ENCODE measurements at places on chromosomes 2 and 18. TPM values are rescaled to one million over a fixed set of nuclear protein-coding genes. Genes with fewer than 3 reads are reported as not detected.

The ZNF512 gene
- 8.1 TPM for total RNA-seq

DNA sequence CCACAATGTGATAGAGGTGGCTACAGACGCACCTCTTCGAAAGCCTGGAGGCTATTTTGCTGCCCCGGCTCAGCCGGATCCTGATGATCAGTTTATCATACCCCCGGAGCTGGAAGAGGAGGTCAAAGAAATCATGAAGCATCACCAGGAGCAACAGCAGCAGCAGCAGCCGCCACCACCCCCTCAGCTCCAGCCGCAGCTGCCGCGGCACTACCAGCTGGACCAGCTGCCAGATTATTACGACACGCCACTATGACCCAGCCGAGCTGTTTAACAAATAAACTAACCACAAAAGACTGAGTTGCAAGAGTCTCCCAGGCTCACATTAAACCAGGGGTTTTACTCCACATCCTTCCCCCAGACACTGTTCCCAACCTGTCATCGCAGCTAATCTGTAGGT is 263.8 kb downstream of the PHLPP1 start:
- H3K27me3 ChIP-seq = no peaks in the 10 kb centered on the region
- no peak overlapping the region for H3K4me3 ChIP-seq
- H3K27ac ChIP-seq = no peak overlapping the region
- peaks cover 29% of the 10 kb centered on the region for H3K36me3 ChIP-seq
- no peak for DNase-seq

DNA sequence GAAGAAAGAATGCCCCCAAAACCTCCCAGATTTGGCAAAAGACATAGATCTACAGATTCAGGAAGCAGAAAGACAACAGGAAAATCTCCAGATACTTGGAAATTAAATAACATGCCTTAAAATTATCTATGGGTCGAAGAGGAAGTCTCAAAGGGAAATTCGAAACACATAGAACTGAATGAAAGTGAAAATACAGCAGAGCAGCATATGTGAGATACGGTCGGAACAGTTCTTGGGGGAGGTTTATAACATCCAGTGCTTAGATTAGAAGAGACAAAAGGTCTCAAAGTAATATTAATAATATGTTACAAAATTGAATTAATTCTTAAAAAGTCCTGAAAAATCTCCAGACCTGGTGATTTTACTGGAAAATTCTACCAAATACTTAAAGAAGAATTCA is 14.3 kb downstream of the KCNG2 start:
- no peak overlapping the region for H3K4me3 ChIP-seq
- no peaks in the 10 kb centered on the region for H3K36me3 ChIP-seq
- H3K27ac ChIP-seq = no peak overlapping the region
- H3K27me3 ChIP-seq = no peaks in the 10 kb centered on the region
- no peak for DNase-seq

DNA sequence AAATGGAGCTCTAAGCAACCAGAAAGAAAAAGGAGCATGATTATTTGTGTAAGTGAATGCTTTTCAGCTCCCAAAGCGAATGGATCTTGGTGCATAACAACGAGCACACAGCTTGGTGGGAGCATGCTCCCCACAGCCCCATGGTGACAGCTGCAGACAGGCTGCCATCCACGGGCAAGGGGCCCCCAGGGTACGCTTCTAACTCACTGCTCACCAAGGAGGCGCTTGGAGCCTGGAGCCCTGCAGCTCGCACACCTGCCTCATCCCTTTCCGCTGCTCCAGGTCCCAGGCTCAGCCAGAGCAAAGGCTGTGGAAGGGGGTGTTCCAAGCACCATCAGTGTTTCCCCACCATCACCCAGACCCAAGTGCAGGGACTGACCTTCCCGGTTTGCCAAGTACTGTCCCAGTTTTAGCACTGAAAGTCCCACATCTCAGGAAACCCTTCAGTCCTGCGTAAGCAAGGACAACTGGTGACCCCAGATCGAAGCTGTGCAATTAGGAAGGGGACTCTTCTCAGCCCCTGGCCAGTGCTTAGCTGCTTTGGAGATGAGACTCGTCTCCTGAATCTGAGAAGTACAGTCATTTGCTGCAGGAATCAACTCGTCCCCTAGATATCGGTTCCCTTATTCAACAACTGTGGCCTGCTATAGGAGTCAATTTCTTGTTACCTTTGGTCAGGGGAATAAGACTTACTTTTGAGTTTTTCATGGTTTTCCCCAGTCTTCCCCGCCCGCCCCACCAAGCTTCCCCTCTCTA is 50.0 kb upstream of the ATG16L1 start:
- no peak for DNase-seq
- no peak overlapping the region for H3K4me3 ChIP-seq
- H3K4me1 ChIP-seq = peaks cover 5% of the 10 kb centered on the region
- no peak overlapping the region for H3K27ac ChIP-seq
- no peaks in the 10 kb centered on the region for H3K36me3 ChIP-seq

GRCh38 chr2:128520791-128521190 is 202.1 kb upstream of the HS6ST1 start:
- no peak for DNase-seq
- no peak overlapping the region for H3K4me3 ChIP-seq
- H3K27me3 ChIP-seq = no peaks in the 10 kb centered on the region

- H3K4me3 ChIP-seq = no peak overlapping the region
- no peaks in the 10 kb centered on the region for H3K4me1 ChIP-seq
- H3K27me3 ChIP-seq = no peaks in the 10 kb centered on the region
- H3K36me3 ChIP-seq = no peaks in the 10 kb centered on the region
These were observed 3.2 kb upstream of the FAM98A start for GRCh38 chr2:33602201-33602830.

The GAREM2 gene
- total RNA-seq = 0.19 TPM

The HOXD11 gene
- not detected for total RNA-seq

- H3K36me3 ChIP-seq = no peaks in the 10 kb centered on the region
- peak overlapping the region; percentile 93 for H3K4me3 ChIP-seq
- H3K27me3 ChIP-seq = no peaks in the 10 kb centered on the region
- H3K4me1 ChIP-seq = peaks cover 4% of the 10 kb centered on the region
- peak overlapping the region; percentile 83 for H3K27ac ChIP-seq
These were observed 434 bp upstream of the DUSP19 start for GRCh38 chr2:183078163-183078463.

The AQP12B gene
- not detected for total RNA-seq

DNA sequence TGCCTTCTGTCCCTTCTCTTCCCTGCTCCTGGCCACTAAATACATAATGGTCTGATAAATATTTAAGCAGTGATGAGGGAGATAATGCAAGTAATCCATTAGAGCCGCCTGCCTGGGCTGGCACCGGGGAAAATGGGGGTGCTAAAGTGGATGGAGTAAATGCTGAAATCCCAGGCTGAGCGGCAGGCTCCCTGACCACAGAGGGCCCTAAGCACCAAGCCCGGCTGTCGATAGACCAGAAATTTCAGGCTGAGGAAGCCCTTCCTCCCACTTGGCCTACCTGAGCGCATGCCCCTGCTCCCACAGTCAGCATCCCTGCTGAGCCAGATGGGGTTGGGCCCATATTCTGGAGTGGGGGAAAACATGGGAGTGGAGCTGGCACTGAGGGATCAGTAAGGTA is 197.5 kb upstream of the SKOR2 start:
- H3K36me3 ChIP-seq = no peaks in the 10 kb centered on the region
- no peak overlapping the region for H3K4me3 ChIP-seq
- no peak for DNase-seq
- H3K4me1 ChIP-seq = no peaks in the 10 kb centered on the region
- peaks cover 3% of the 10 kb centered on the region for H3K27me3 ChIP-seq
- no peak overlapping the region for H3K27ac ChIP-seq

The REG3A gene
- total RNA-seq = not detected

DNA sequence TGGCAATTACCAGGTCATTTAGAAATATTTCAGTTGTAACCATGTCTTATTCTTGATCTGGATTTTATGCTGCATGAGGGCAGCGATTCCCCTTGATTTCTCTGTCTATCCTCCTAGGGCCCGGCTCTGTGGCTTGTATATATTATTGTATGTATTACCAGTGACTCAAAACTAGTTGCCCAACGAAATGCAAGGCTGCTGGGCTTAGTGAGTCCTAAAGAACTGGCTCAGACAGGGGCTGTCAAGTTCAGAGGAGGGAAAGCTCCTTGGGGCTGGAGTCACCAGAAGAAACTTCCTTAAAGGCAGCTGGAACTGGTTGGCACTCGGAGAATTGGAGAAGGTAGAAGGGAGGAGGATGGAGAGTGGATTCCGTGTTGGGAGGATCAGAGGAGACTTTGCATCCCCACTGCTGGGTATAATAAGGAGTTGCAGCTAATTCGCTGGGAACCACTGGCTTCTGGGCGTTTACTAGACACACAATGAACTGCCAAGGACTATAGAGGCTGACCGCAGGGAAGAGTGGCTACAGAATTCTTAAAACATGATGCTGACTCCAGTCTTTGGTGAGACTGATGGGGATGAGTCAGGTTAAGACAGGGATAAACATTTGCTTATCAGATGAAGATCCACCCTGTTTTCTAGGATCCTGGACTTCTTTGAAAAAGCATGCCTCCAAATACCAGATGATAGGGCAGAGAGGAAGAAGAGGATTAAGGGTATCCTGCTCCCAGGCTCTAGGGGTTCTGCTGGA is 104.3 kb downstream of the PRKCE start:
- H3K4me1 ChIP-seq = peaks cover 5% of the 10 kb centered on the region
- no peak overlapping the region for H3K27ac ChIP-seq
- H3K36me3 ChIP-seq = no peaks in the 10 kb centered on the region
- no peak for DNase-seq
- no peak overlapping the region for H3K4me3 ChIP-seq

- no peaks in the 10 kb centered on the region for H3K36me3 ChIP-seq
- H3K4me3 ChIP-seq = no peak overlapping the region
- H3K27ac ChIP-seq = no peak overlapping the region
- no peaks in the 10 kb centered on the region for H3K4me1 ChIP-seq
- no peak for DNase-seq
These were observed 33.3 kb downstream of the COPS7B start for GRCh38 chr2:231819447-231820042.

DNA sequence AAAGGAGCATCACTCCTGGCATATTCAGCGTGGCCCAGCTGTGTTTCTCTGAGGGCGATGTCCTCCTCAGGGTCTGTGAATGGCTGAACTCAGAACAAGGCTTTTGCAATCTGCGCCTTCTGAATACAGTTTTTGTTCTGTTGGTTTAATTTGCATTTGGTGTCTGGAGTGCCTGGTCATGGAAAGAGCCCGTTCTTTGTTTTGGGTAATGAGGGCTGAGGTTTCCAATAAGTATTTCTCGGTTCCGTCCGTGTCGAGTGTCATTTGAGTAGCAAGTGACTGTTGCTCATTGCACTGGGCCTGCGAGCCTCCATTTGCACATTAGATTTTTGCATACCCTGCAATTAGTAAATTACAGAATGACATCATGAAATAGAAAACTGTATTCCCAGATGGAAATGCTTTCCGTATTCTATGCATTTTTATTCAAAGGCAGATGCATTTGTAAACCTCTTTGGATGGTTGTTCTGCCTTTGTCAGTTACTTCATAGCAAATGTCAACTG is 57.3 kb downstream of the NEDD4L start:
- peaks cover 7% of the 10 kb centered on the region for H3K4me1 ChIP-seq
- no peak for DNase-seq
- H3K36me3 ChIP-seq = no peaks in the 10 kb centered on the region
- no peak overlapping the region for H3K4me3 ChIP-seq
- H3K27ac ChIP-seq = no peak overlapping the region

- no peaks in the 10 kb centered on the region for H3K4me1 ChIP-seq
- H3K4me3 ChIP-seq = no peak overlapping the region
- DNase-seq = no peak
- no peak overlapping the region for H3K27ac ChIP-seq
- H3K27me3 ChIP-seq = no peaks in the 10 kb centered on the region
- H3K36me3 ChIP-seq = no peaks in the 10 kb centered on the region
These were observed 19.4 kb downstream of the DNMT3A start for GRCh38 chr2:25322312-25322711.

GRCh38 chr2:214484239-214484638 is 73.4 kb downstream of the VWC2L start:
- H3K27me3 ChIP-seq = no peaks in the 10 kb centered on the region
- no peaks in the 10 kb centered on the region for H3K4me1 ChIP-seq
- H3K36me3 ChIP-seq = no peaks in the 10 kb centered on the region
- no peak overlapping the region for H3K27ac ChIP-seq
- H3K4me3 ChIP-seq = no peak overlapping the region

DNA sequence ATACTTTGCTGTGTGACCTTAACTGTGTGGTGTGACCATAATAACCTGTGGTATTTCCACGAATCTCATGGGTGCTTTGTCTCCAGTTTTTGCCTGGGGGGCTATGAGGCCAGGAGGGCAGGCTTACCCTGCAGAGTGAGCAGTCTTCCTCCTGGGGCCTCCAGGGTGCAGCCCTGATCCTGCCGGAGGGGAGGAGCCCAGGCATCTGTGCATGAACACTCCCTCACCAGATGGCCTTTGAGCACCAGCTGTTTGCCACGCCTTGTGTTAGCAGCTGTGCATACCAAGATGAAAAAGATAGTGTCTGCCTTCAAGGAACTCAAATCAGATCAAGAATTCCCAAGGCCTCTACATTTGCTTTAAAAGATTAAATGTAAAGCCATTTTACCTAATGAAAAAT is 75.0 kb upstream of the RBM44 start:
- H3K27me3 ChIP-seq = no peaks in the 10 kb centered on the region
- no peak overlapping the region for H3K4me3 ChIP-seq

The POTEF gene
- not detected for total RNA-seq

- peak overlapping the region; percentile 66 for H3K27ac ChIP-seq
- peak; percentile 41 for DNase-seq
- H3K4me1 ChIP-seq = peaks cover 15% of the 10 kb centered on the region
- H3K36me3 ChIP-seq = no peaks in the 10 kb centered on the region
- H3K4me3 ChIP-seq = peak overlapping the region; percentile 82
These were observed 625 bp upstream of the NBAS start for GRCh38 chr2:15561574-15562344.

DNA sequence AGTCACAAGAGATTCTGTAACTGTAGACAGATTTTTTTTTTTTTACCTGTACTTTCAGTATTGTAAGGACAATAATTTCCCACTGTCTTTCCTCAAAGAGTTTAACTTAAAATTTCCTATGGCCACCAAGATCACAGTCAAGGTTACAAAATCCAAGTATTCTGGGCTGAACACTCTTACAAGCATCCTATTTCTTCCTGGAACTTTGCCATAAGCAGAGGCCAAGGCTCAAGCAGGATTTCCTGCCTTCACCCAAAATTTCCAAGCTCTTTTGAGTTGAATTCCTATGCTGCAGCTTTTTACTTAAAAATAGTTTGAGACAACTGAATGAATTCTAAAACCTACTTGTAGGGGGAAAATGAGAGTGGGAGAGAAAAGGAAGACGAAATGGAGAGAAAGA is 299.4 kb downstream of the ZNF516 start:
- no peak overlapping the region for H3K27ac ChIP-seq
- no peaks in the 10 kb centered on the region for H3K4me1 ChIP-seq
- H3K4me3 ChIP-seq = no peak overlapping the region
- H3K36me3 ChIP-seq = no peaks in the 10 kb centered on the region

GRCh38 chr2:238141541-238142318 is 3.3 kb downstream of the KLHL30 start:
- no peak overlapping the region for H3K4me3 ChIP-seq
- DNase-seq = no peak
- H3K4me1 ChIP-seq = no peaks in the 10 kb centered on the region
- no peak overlapping the region for H3K27ac ChIP-seq
- no peaks in the 10 kb centered on the region for H3K36me3 ChIP-seq
- no peaks in the 10 kb centered on the region for H3K27me3 ChIP-seq

- no peaks in the 10 kb centered on the region for H3K4me1 ChIP-seq
- no peaks in the 10 kb centered on the region for H3K36me3 ChIP-seq
- no peak for DNase-seq
- no peaks in the 10 kb centered on the region for H3K27me3 ChIP-seq
- no peak overlapping the region for H3K4me3 ChIP-seq
These were observed 247.6 kb downstream of the RPRM start for GRCh38 chr2:153230977-153231376.

- DNase-seq = peak; percentile 17
- H3K36me3 ChIP-seq = no peaks in the 10 kb centered on the region
- H3K27me3 ChIP-seq = no peaks in the 10 kb centered on the region
- H3K27ac ChIP-seq = peak overlapping the region; percentile 80
These were observed 13.5 kb downstream of the MALL start for GRCh38 chr2:110101901-110102803.
